ENCODE measurements at places on chromosomes 7 and 10. TPM values are rescaled to one million over a fixed set of nuclear protein-coding genes. Genes with fewer than 3 reads are reported as not detected.
A peak's percentile ranks its signal among the peaks of the same experiment; 100 is the strongest.

CYCS gene
- 219 TPM for total RNA-seq

VWA2 gene
- total RNA-seq: 1.9 TPM

DNA sequence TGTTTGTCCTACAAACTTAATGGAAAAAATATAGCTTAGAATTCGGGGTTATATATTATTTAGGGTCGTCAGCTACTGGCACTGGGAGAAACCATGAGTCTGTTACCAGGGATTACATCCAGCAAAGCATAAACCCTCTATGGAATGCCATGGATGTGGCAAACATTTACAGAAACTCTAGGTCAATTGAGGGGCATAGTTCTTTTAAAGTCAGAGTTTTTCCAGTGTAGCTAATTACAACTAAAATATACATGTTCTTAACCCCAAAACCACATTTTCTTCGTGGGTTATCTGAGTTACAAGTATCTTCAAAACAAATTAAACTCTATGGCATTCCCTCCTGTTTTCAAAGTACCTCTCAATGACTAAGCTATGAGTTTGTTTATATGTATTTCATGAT lies 99.3 kb upstream of the THSD7A start:
- no peak for DNase-seq

DNA sequence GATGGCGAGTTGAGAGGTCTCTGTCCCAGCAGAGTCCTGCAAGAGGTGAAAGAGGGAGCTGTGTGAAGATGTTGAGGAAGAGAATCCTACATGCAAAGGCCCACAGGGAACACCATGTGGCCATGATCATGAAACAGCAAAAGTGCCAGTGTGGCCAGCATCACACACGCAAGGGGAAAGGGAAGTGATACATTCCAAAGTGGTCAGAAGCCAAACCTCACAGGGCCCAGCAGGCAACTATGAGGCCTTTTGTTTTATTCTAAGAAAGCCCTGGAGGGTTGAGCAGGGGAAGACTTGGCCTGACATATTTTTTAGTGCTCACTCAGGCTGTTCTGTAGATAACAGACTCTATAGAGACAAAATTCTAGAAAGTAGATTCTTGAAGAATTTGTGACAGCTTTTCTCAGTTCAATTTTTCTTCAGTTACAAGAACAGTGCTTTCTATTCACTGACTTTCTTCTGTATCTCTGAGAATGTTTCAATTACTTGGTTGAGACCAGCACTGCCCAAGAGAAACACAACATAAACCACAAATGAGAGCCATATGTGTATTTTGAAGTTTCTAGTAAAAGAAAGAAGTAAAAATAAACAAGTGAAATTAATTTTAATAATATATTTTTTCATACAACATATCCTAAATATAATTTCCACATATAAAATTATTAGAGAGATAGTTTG lies 82.3 kb downstream of the HTR7 start:
- DNase-seq: peak; percentile 24
